Activated CD8-positive, alpha-beta memory T cell treated with anti-CD3 and anti-CD28 coated beads, Interleukin-2, amount 10 ng/mL, durations not matched to agents 7 days and 5 days (primary cell): ENCODE measurements at places on chromosomes 3 and 15. TPM values are rescaled to one million over a fixed set of nuclear protein-coding genes. Genes with fewer than 3 reads are reported as not detected.

Gene CPLX3
- total RNA-seq: not detected

Gene CFAP100
- total RNA-seq: not detected

DNA sequence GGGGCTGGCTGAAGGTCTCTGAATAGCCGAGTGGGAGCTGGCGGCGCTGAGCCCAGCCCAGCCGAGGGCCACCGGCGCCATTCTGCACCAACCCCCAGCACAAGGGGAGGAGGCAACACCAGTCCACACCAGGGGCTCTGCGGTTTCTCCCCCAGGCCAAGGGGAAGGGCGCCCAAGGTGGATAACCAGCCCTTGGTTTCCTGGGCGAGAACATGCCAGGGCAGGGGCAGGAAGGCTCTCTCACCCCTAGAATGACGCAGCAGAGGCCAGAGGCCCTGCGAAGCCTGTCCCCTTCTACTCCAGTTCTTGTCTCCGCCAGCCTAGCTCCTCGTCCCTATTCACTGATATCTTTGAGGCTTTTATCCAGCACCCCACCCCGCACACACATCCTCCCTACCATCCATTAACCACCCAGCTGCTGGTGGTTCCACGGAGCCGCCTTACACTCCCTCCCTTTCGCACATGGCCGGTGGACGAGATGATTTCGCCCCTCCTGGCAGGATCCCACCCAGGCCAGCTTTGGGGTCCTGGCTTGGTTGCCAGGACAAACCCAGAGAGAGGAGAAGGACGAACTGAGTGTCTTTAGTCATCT, 1.3 kb downstream of the RBPMS2 start:
- DNase-seq: no peak

Gene CCDC54
- not detected for total RNA-seq

DNA sequence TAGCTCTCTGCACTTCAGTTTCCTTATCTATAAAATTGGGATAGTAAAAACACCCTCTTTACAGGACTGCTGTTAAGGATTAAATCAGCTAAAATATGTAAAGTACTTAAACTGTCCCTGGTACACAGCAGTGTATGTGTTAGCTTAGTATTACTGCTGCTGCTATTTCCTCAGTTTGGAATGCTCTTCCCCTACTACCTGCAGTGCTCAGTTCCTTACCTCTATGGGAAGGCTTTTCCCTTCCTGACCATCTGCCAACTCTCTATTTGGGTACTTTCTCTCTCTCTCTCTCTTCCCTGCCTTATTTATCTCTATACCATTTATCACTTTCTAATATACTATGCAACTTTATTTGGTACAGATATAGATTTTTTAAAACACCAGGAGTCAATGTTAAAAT, 26.5 kb downstream of the KPNA4 start:
- DNase-seq: no peak

Gene REC114
- not detected for total RNA-seq

Gene THBS1
- total RNA-seq: 1.4 TPM

DNA sequence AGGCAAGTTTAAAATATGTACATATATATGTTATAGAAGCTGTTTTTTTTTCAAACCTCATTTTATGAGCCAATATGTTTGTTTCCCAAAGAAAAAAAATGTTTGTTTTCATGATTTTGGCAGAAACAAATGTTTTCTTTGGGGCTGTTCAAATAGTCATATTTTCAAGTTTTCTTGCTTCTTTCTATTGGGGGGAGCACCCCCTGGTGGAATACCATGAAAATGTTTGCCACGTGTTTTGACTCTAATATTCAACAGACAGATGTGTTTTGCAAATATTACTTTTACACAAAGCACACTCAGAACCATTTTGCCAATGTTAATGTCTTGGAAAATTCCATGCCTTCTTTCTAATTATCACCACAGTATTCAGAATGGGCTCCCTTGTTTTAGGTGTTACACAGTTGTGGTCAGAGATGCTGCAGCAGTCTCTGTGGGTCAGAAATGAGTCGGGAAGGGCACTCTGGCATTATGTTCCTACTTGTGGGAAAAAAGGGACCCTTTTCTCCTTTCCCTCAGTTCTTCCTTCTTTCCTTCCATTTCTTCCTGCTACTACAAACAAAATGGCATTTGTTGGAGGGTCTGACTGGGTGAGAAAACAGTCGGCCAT, 817.0 kb downstream of the TUSC7 start:
- no peak for DNase-seq

- DNase-seq: no peak
Observed at GRCh38 chr3:117788061-117788460, 1078.5 kb downstream of the TUSC7 start.

GRCh38 chr3:171782617-171783016, 27.7 kb downstream of the PLD1 start:
- DNase-seq: no peak

DNA sequence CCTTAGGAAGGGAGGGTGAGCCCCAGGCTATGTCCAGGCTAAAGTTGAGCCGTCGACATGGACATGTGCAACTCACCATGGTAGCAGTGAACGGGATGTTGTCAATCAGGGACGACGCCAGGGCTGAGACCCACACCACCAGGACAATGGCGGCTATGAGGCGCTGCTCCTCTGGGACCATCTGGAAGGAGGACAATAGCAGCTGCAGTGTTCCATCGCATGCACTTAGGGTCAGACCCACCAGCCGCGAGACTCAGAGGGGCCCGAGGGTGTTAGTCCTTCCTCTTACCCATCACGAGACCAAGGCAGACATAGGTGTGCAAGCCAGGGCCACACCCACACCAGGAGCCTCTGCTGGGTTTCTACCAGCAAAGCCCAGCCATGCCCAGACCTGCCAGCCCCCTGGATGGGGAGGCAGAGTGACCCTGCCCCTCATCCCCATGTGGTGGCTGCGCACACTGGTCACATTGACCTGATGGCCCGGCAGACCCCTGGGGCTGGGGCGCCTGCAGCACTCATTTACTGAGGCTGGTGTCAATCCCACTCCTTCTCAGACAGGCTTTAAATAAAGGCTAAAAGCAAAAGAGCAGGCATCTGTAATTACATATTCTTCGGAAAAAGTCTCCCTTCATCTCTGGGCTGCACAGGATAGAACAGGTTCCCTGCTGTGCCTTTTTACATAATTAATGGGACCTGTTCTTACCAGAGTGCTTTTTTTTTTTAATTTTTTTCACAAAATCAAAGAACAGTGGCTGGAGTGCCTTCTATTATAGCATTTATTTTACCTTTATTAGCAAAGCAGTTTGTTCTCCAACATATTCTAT, 227.8 kb downstream of the OCA2 start:
- no peak for DNase-seq

- DNase-seq: no peak
Observed at GRCh38 chr3:189849262-189849661, 218.1 kb downstream of the TP63 start.

Gene CTXN2
- not detected for total RNA-seq

- peak; percentile 67 for DNase-seq
Observed at GRCh38 chr3:196969134-196969659, 564 bp upstream of the PIGZ start.

GRCh38 chr3:8856071-8856470, 86.7 kb upstream of the OXTR start:
- DNase-seq: no peak

Gene TSC22D2
- 10.0 TPM for total RNA-seq

- DNase-seq: peak; percentile 80
Observed at GRCh38 chr15:55221090-55222011, 24.6 kb upstream of the RSL24D1 start.
